ENCODE measurements at places on chromosomes 3 and 15.
A peak's percentile ranks its signal among the peaks of the same experiment; 100 is the strongest.

GRCh38 chr15:79035814-79036213, 54.8 kb downstream of the RASGRF1 start:
- DNase-seq, result no peak

GRCh38 chr15:67820992-67821783, 4.1 kb upstream of the SKOR1 start:
- no peak for DNase-seq

DNA sequence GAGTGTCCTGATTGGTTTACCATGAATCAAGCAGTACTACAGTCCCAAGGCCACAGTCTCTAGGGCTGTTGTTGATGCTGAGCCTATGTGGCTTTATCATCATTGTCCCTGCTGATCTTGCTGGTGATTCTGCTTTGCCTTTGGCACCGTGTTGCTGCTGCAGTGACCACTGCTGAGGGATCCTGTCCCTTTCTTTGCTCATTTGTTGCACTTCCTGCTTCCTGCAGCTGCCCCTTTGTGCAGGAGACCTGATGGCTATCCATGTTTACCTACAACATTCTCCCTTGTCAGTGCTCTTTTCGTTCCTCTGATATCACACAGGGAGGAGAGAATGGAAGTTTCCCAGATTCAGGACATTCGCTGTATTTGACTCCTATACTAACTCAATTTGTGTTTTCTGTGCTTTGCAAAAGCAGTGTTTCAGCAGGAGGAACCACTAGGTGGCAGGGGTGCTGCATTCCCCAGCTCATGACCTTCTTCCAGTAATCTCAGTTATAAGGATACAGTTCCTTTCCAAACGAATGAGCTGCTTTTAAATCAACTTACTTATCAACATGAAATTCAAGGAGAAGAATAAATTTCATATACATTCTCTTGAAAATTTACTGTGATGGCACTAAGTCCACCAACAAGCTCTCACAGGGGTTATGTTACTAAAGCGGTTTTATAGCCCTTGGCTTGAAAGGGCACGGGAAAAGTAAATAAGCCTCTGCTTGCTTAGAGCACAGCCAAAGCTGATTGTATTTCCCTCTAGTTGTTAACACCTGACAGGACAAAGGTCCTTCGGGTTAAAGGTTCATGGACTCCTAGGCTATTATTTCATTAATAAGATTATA, 9.7 kb upstream of the THUMPD3 start:
- no peak for DNase-seq

DNA sequence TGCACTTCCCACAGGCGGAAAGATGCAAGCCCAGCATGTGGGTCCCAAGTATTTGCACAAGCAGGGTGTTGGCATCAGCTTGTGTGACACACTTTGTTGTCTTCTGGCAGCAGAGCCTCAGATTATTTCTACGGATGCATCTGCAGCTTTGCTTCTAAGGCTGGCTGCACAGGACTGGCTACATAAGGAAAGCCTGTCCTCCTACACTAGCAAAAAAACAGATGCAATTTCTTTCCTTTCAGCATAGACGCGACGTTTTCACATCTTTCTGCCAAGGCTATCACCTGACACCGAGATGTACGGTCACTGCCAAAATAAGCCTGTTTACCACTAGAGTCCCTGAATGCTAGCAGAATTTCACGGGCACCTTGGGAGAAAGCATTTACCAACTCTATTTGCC, 13.5 kb downstream of the MRPS11 start:
- DNase-seq, result no peak

- DNase-seq, result no peak
Observed at GRCh38 chr3:110969229-110970211, 102.1 kb upstream of the NECTIN3 start.

DNA sequence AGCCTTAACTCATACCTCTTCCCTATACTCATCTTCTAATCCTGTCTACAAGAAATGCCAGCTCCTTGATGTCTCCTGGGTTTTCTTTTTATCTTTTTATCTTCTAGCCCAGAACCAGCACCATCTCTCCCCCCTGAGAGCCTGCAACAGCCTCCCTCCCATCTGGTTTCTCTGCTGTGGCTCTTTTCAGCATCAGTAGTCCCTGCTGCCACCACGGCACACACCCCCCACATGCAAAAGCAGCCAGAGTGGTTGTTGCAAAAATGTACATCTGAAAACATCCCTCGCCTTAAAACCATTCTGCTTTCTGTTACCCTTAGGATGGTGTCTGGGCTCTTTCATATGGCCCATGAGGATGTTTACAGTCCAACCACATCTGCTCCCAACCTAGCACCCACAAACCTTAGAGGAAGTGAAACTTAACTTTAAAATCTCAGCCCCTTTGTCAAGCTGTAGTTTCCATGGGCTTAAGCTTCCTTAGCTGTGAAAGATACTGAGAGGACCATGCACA, 775 bp downstream of the TTC21A start:
- no peak for DNase-seq

DNA sequence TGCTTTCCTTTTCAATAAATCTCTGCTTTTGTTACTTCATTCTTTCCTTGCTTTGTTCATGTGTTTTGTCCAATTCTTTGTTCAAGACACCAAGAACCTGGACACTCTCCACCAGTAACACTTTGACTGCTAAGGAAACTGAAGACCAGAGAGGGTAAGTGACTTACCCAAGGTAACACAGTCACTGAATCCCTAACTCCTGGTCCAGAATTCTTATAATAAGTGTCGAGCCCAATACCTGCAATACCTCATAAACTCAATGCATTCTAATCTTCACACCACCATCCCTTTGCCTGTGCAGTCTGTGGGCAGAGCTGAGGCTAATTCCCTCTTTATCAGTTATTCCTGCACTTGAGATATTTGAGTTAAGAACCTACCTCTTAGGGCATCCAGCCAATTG, 237.8 kb downstream of the UACA start:
- DNase-seq, result no peak

DNA sequence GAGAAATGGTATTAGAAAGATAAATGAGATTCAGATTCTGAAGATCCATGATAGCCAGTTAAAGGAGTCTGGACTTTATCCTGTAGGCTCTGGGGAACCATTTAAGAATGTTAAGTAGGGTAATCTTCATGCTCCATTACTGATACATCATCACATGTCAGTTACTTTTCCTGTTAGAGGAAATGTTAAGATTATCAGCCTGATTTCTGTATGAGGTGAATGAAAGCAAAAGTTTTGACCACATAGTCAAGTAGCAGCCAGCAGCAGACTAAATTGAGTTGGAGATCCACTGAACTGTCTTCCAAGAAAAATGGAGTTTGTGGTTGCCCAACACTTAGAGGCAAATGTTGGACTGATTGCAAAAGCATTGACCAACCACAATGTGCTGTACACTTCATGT, 4.7 kb upstream of the COPB2 start:
- no peak for DNase-seq

GRCh38 chr3:24088782-24089181, 143.7 kb downstream of the NR1D2 start:
- DNase-seq, result no peak

DNA sequence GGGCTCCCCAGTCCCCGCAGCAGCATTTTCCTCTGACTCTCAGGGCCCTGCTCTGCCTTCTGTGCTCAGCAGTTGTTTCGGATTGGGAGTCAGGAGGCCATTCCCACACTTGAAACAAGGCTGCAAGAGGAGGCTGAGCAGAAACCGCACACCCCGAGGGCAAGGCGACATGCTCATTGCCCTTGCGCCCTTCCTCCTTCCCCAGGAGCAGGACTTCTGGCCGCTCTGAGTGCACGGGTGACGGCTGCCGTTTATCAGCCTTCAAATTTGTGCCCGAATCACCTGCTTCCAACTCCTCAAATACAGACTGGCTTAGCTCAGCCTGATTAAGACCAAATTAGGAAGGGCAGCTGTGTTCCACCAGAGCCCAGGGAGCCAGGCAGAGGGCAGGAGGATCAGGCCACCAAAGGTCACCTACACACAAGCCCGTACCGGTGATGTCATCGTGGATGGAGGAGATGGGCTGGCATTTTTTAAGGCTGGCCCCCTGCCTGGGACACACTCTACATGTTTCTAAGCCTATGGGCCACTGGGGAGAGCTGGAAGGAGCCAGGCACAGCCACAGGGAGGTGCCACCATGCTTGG, 38.1 kb downstream of the TM2D3 start:
- no peak for DNase-seq

GRCh38 chr3:107346564-107346963, 30.7 kb upstream of the CCDC54 start:
- DNase-seq, result no peak

GRCh38 chr3:107975529-107976201, 115.2 kb downstream of the CD47 start:
- no peak for DNase-seq

DNA sequence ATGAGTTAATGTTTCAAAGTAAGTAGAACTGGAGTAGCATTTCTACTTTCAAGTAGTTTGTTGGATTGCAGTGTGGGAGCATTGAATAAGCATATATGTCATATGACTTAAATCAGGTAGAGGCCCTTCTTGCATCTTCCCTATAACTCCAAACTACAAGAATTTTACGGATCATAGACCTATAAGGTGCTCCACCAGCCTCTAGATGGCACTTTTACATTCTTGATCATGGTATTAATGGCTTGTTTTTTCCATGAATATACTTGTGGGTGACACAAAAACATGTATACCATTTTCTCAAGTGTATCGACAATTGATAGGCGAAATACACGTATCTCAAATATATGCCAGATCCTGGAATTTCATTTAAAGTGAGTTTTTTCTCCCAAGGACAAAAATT, 311.1 kb downstream of the ZPLD1 start:
- DNase-seq, result no peak

- DNase-seq, result peak; percentile 6
Observed at GRCh38 chr3:154304116-154304786, 20.0 kb downstream of the DHX36 start.

DNA sequence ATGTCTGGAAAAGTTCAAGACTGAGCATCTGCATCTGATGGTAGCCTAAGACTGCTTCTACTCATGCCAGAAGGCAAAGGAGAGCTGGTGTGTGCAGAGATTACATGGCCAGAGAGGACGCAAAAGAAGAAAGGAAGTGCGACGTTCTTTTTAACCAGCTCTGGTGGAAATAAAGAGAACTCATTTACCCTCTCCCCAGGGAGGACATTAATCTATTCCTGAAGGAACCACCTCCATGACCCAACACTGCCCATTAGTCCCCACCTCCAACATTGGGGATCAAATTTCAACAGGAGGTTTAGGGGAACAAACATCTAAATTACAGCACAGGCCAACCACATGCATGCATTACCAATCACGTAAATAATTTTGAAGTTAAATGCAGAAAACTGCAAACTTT, 1.5 kb upstream of the NCK1 start:
- no peak for DNase-seq

DNA sequence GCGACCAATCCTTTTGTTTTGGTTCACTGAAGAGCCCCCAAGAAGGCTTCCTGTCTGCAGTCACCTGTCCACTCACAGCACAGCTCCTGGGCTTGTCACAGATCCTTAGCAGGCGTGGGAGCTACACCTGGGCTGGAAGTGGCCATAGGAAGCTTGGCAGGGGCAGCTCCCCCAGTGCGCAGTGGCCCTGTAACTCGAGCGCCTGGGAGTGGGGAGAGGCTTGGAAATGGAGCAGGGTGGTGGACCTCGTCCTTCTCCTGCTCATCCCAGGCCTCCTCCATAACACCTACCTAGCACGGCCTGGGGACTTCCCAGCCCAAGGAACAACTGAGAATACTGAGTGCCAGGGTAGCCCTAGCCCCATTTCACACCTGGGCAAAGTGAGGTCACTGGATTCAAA, 19.3 kb upstream of the TGM5 start:
- no peak for DNase-seq

GRCh38 chr3:184381261-184382224, 1.7 kb downstream of the CHRD start:
- no peak for DNase-seq

GRCh38 chr3:186406669-186407635, 44.9 kb upstream of the DGKG start:
- DNase-seq, result no peak

DNA sequence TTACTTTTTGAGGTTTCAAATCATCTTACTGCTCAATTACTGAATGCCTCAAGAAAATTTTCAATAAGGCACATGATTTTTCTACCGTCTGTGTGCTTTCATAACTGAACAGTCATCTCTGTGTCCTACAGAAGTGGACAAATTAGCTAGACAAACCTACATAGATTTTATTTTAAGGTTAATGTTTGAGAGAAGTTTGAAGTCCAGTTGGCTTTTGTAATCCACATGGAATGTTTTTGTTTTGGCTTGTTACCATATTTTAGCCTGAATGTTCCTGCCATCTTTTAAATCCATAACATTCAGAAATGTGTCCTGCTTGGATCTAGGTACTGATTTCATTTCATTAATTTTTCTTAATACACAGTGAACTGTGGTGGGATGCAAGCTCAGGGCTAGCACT, 730.1 kb downstream of the IGSF11 start:
- no peak for DNase-seq

DNA sequence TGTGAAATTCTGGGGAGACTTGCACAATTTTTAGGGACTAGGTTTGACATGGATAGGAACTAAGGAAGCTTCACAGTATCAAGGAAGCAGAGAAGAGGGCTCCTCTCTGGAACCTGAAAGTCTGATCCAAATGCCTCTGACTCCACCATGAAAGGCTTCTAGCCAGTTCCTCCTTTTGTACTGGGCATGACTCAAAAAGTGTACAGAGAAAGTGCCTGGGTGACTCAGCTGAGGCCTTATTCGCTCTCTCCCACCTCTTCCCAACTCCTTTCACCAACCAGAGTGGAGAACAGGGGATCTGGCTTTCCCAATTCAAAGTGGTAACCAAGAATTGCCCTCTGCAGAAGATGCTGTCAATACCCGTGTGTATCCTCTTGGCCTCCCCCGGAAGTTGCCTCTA, 342.9 kb upstream of the PROK2 start:
- no peak for DNase-seq

GRCh38 chr3:38601956-38602550, 47.4 kb downstream of the SCN5A start:
- no peak for DNase-seq

- no peak for DNase-seq
Observed at GRCh38 chr15:51226576-51227210, 111.7 kb downstream of the CYP19A1 start.

DNA sequence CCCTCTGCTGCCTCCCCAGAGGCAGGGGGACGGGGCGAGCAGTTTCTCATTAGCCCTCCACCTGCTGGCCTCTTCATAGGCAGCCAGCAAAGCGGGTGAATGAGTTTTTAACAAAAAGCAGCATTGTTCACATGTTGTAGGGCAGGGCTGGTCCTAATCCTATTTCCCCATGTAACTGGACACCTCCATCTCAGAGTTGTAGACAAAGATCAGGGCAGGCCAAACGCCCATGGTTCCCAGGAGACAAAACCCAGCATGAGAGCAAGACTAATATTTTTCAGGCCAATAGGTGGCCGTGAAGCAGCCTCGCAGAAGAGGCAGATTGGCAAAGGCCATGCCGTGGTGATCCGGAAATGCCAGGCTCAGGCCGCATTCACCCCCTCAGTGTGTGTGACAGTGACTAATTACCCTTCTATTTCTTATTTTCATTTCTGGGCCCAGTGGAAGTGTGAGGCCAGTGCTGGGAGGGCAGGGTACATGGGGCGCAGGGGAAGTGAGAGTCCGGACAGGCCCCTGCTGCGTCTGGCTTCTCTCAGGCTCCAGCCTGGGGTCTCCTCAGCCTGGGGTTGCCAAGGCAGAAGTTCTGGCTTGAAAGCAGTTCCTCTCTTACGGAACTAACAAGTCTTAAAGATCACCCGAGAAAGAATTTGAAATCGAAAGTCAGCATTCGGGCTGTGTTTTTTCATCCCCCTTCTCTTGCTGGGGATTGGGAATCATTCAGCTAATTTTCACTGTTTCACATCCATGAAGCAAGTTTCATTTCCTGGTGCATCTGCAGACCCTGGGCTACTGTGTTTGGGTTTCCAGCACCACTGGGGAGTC, 64.8 kb downstream of the BOC start:
- DNase-seq, result no peak

Data from BJ (cell line).